ENCODE measurements at places on chromosomes 1 and 21. TPM values are rescaled to one million over a fixed set of nuclear protein-coding genes. Genes with fewer than 3 reads are reported as not detected.

SEMA4A gene
- 18.8 TPM for total RNA-seq

TFF3 gene
- total RNA-seq = not detected

PDZK1 gene
- not detected for total RNA-seq

GBP1 gene
- 59.6 TPM for total RNA-seq

CCT3 gene
- total RNA-seq = 528 TPM

HPDL gene
- total RNA-seq = 52.1 TPM

DIPK1A gene
- total RNA-seq = 11.9 TPM

RGS8 gene
- total RNA-seq = not detected

FAM229A gene
- 3.1 TPM for total RNA-seq

MATN1 gene
- total RNA-seq = 0.27 TPM

GABPB2 gene
- total RNA-seq = 17.4 TPM

KCNJ15 gene
- total RNA-seq = 0.06 TPM

Data from activated CD8-positive, alpha-beta memory T cell treated with anti-CD3 and anti-CD28 coated beads for 36 hours (primary cell).